Stimulated activated naive CD4-positive, alpha-beta T cell treated with Interleukin-2 at 50 U/mL for 16 hours (primary cell): ENCODE measurements at places on chromosomes 11 and 22.

DNA sequence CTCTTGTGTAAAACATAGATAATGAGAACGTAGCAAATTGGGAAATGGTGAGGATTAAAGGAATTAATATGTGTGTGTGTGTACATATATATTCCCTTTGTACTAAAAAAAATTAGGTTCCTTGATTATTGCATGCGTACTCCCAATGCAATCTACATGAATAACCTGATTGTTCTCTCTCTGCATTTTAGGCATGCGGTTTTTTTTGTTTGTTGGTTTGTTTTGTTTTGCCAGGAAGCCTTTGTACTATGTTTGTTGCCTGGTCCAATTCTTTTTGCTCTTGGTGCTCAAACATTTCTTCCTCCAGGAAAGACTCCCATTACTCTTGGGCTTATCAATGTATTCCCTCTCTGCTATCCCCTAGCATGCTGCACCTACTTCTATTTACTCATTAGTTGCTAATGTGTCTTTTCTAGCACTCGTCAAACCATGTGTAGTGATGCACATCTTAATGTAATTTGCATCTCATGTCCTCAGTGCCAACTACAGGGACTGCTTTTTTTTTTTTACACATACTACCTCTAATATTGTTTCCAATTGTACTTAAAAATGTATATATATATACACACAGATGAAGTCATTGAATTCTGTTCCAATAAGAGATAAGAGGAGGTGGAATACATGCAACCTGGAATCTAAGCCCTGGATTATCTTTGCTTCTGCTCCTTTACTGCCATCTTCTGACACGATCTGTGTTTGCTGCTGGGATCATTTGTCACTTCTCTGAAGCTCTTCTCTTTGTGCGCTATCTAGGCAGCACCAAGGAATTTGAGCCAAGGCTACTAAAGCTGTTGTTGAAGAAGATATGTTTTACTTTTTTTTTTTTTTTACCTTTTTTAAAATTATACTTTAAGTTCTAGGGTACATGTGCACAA, 197.2 kb upstream of the ANO3 start:
- DNase-seq, result no peak

DNA sequence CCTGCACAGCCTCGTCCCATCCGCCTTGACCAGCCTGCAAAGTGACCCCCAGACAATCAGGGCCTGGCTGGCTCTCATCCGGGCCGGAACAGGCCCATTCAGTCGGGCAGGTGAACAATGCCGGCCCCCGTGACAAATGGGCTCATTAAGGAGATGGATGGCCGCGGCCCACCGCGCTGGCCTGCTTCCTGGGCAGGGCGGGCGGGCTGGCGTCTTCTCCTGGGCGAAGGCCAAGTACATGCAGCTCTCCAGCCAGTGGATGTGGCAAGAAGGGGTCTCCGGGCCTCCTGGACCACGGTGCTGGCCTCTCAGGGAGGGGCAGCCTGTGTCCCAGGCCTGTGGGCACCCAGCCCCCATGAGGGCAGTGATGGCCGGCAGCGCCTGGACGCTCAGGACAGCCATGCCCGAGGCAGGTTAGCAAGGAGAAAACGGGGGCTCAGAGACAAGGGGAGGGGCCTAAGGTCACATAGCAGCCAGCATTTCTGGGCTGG, 1022.8 kb downstream of the BRD1 start:
- no peak for DNase-seq

DNA sequence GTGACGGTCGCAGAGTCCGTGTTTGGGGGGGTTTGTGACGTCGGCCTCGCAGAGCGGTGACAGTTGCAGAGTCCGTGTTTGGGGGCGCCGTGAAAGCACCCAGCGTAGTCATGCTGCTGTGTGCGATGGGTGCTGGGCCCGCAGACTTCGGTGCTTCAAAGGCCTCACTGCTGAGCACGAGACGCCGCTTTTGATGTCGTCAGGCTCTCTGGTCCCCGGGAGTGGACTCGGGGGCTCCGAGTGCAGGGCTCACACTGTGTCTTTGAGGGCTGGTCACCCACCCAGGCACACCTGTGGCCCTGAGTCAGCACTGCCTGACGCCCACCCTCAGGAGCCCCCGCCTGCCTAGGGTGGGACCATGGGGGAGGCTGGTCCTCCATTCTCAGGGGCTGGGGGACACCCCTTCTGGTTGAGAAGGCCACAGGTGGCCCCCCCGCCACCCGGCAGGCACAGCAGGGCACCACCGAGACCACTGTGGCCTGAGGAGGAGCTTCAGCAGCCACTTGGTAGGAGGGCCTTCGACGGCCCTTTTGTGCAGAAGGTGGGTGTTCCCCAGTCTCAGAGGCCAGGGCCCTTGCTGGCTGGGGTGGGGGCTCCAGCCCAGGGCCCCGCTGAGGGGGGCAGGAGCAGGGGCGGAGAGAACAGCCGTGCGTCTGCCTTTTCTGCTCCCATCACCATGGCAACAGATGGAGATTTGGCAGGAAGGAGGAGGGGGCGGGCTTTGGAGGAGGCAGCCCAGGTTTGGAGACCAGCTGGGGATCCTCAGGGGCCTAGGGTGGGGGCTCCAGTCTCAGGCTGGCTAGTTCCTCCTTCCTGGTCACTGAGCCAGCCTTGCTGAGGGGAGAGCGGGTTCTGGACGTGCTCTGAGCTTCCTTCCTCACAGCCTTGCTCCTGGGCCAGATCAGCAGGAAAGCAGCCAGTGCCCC, 20.9 kb downstream of the BRSK2 start:
- DNase-seq, result no peak

DNA sequence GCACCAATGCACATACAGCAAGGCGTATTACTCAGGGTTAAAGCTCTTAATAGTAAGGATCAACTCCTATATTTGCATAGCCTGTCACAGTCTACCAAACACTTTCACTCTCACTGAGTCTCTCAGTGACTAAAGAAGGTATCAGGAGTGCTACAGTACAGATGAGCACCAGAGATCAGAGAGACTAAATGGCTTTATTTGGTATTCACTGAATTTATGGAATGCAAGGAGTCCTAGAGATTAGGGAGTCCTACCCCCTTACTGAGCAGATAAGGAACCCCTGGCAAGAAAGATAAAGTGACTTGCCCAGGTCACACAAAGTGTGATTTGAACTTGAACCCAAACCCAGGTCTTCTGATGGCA, 396.4 kb upstream of the CCDC90B start:
- DNase-seq, result no peak

DNA sequence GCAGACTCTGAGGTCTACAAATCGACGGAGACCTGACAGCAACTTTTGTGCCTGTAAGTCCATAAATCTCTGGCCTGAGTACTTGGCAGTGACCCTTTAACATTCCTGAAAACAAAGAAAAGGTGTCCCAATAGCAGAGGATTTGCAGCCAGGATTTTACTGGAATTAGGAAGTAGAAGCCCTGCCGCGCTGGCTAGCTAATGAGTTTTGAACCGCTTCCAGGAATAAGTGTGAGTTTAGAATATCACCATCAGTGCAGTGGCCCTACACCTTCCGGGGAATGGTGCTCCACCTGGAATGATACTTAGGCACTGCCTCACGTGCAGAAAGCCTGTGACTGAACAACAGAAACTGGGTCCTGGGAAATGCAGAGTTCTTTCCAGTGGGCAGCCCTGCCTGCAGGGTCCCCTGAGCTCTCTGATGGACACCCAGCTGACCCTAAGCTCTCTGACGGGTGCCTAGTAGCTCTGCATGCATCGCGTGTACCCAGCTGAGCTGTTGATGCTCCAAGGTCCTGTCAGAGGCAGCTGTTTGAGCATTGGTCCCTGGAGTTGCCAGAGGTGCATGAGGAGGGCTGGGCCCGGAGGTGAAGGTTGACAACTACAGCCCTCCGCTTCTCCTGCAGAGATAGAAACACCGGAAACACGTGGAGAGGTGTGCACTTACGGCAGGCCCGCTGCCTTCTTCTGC, 380.9 kb downstream of the TBC1D22A start:
- DNase-seq, result no peak

GRCh38 chr11:74444173-74444826, 23.0 kb downstream of the KCNE3 start:
- DNase-seq, result no peak

- DNase-seq, result no peak
Observed at GRCh38 chr11:114511538-114511937, 48.1 kb downstream of the NXPE1 start.

GRCh38 chr22:43620197-43620596, 191.9 kb downstream of the EFCAB6 start:
- no peak for DNase-seq

DNA sequence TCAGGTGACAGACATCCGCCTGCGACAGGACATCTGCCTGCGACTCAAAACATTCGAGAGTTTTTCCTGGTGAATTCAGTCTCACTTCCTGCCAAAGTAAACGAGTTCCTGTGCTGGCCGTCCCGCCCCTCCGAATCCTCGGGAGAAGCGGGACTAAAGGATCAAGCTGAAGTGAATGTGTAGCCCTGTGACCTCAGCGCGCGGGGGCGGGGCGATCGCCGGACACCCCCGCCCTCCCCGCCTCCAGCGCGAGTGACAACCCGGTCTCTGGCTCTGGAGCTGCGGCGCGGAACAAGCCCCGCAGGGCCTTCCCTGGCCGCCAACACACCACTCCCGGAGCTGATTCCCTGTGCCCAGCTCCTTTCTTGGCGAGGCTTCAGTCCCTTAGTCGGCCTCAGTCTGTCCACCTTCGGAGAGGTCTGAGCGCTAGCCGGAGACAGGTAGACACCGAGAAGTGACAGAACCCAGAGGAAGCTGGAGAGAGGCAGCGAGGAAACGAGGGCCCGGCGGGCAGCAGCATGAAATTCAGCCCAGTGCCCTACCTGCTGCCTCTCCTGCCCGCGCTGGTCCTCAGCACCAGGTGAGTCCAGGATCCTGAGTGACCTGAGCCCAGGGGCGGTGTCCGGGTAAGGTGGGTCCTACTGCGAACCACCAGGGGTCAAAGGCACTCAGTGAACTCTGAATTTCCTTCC, 766.4 kb upstream of the LUZP2 start:
- no peak for DNase-seq
